ENCODE measurements at places on chromosomes 5 and 9.

GRCh38 chr9:3646226-3646625, 120.4 kb upstream of the RFX3 start:
- DNase-seq: no peak

DNA sequence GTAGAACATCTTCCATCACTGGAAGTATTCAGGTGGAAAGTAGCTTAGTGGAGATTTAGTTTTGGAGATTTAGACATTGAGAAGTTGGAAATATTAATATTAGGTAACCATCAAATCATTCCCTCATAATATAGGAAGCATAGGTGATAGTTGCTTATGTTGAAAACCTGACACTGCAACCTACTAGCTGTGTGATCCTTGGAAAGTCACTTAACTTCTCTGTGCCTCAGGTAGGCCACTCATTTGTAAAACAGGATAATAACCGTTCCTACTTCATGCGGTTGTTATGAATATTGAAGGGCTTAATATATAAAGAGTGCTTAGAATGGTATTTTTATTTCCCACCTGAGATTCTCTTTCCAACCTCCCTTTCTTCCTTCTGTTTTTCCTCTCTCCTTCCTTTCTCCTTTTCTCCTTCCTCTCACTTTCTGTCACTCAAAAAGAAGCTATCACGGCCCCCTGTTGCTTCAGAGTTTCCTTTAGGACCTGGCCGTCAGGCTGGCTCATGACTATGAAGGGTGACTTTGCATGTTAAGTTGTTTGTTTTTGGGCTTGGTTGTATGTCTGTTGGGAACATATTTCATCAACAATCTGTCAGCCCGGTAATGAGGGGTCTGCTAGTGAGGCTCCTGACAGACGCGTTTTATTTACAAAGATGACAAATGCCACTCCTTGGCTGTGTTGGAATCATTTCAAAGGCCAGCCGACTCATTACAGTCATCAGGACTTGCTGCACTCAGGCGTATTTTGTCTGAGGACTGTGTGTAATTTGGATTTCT, 31.0 kb downstream of the DOCK2 start:
- no peak for DNase-seq

DNA sequence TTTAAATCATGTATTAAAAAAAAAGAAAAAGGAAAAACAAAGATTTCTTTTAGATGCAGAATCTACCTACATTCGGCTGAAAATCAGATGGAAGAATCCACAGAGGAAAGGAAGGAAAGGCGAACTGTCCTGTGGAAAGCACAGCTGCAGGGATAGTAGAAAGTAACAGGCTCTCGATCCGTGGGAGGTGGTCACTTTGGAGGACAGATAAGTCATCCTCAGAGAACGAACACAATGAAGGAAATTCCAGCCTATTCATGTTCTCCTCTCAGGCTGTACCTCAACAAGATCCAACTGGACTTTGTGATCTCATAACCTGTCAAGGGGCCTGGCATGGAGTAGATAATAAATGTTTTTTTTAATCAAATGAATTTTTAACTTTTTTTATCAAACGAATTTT, 72.8 kb downstream of the NR6A1 start:
- DNase-seq: no peak

- no peak for DNase-seq
Measured at GRCh38 chr5:79193643-79194042, 42.3 kb upstream of the JMY start.

DNA sequence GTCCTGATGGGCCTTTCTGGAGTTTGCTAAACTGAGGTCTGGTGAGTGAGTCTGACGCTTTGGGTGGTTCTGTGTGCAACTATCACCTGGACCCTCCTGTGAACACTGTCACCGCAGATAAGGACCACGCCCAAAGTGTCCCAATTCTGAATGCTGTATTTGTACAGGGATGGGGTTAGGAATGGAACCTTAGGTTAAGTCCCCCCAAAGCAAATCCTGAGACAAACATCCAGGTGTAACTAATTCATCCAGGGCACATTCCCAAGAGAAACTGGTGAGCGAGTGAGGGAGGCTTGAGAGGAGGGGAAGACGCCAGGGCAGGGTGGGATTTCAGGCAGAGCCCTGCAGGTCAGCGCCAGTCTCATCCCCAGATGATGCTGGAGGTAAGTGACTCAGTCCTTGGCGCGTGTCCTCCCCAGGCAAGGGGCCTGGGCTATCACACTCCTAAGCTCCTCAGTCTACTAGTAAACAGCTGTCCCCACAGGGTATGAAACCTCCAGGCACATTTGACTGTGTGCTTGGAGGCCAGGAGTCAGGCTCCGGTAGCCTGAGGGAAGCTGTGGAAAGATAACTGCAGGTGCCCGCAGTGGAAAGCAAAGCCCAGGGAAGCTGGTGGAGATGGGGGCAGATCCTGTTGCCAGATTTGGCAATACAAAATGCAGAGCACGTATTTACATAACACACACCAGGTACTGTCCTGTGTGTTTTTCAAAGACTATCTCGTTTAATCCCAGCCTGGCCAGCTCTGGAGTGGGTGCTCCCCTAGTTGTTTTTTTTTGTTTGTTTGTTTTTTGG, 66.7 kb downstream of the IL6ST start:
- no peak for DNase-seq

GRCh38 chr5:27172693-27173092, 134.3 kb upstream of the CDH9 start:
- no peak for DNase-seq

DNA sequence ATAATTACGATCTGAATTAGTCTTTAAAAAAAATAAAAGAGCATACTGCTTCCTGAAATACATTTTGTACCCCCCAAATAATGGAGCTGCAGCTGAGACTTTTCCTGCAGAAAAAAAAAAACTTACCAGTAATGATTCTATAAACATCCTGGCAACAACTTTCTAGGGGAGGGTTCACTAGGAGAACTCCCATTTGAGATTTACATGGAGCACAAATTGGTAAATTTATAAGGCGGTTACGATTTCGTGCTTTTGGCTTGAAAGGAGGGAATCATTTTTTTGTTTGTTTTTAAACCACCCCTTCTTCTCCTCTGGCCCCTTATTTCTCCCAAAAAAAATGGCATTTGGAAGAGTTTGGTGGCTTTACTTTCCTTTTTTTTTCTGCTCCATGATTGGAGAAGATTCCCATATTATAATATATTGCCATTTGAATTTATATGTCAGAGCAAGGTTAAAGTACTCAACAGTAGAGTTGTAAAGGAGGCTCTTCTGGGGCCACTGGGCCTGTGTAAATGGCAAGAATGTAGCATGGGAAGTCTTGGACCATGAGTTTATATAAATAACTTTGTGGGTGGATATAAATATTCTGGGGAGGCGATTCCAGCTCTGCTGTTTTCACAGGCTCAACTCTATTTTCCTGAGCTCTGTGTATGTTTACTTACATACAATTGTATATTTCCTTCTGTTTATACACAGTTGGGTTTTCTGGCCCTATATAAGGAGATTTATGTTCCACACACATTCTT, 159.9 kb downstream of the CSNK1G3 start:
- DNase-seq: no peak

DNA sequence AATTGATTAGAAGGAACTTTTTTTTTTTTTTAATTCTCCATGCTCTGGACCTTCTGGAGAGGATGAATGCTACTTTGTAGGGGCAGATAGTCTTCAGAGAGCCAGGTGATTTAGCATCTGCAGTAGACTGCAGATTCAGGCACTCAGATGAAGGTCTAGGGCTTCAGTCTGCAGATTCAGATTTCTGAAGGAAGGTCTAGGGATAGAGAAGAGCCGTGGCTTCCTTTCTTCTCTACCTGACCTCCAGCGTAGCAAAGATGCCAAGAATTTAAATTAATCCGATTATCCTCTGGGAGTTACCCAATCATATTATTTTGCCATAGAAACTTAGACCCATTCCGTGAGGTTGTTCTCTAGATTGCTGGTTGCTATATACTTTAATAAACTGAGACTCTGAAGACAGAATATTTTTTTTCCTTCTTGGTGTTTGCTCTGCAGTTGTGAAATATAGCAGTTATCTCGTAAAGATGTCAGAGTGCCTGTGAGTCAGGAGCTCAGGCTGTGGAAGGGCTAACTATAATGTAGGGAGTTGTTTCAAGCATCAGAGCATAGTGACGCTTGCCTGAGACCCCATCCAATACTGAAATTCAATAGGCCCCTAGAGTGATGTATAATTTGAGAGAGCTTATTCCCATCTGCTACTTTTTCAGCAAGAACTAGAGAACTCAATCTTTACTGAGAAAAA, 132.7 kb upstream of the SLC12A2 start:
- DNase-seq: no peak

GRCh38 chr9:70410368-70410767, 4.1 kb downstream of the KLF9 start:
- DNase-seq: no peak

- no peak for DNase-seq
Measured at GRCh38 chr9:95078939-95079338, 238.6 kb downstream of the FANCC start.

- no peak for DNase-seq
Measured at GRCh38 chr5:140833993-140834392, at the start of gene PCDHA7. PCDHA7 (plus strand) TSS chr5:140834269; CDS start chr5:140834384, 115 bp downstream.

DNA sequence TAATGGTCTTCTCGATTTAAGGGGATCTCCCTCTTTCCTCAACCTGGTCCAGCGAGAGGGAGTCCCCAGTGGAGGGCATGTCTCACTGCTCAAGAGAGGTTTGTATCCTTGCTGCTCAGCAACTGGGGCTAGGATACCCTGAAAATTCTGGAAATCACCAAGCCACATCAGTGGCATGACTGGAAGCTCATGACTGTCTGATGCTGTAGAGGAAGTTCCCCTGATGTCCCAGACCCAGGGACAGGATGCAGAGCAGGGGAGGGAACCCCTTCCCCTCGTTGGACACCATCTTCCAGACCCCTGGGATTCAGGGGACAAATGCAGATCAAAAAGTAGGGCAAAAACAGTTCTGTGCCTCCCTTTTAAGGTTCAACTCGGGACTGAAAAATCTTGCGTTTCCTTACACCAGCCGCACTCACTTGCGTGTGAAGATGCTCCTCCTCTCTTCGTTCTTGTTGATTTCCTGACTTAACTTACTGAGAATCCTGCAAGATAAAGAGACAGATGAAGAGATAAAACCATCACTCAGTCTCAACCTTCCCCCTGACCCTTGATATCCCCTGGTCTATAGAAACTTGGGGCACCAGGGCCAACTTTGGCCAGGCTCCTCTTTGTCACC, 22.1 kb downstream of the LCP2 start:
- no peak for DNase-seq

DNA sequence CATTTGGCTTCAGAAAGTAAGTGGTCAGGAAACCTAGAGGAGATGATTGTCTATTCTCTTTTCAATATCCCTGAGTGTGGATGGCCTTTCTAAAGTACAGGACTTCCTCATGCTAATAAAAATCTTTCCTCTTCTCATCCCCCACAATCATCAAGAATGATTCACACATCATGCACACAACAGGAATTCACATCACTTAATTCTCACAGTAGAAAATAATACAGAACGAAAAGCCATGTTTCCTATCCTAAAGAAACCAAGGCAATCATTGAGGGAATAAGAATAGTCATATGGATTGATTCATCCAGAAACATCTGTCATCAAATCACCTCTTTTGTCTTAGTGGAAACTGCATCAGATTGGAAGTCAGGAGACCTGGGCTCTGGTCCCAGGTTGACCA, 203.1 kb upstream of the PIK3R1 start:
- DNase-seq: no peak

GRCh38 chr5:142618130-142618523, 67.8 kb downstream of the FGF1 start:
- DNase-seq: no peak

DNA sequence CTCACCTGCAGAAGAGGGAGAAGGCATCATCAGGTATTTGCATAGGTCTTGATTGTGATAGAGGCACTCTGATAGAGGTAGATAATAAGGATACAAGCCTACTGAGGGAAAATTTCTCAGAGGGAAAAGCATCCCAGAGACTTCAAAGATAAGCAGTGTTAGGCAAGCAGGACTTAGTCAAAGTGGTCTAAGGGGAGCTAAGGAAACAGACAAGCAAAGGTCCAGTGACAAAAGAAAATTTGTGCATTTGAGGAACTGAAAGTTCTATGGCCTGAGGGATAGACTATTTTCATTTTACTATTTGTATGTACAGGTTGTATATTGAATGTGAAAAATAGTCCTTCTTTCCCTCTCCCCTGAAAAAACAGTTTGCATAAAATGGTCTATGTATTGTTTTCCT, 27.4 kb downstream of the OXCT1 start:
- DNase-seq: no peak

- DNase-seq: no peak
Measured at GRCh38 chr5:180602481-180603075, 11.3 kb upstream of the SCGB3A1 start.

GRCh38 chr9:131963072-131964030, 116.3 kb downstream of the MED27 start:
- DNase-seq: no peak

- DNase-seq: no peak
Measured at GRCh38 chr9:4547016-4547415, 56.7 kb downstream of the SLC1A1 start.

GRCh38 chr5:91443023-91443422, 59.9 kb upstream of the ARRDC3 start:
- no peak for DNase-seq

DNA sequence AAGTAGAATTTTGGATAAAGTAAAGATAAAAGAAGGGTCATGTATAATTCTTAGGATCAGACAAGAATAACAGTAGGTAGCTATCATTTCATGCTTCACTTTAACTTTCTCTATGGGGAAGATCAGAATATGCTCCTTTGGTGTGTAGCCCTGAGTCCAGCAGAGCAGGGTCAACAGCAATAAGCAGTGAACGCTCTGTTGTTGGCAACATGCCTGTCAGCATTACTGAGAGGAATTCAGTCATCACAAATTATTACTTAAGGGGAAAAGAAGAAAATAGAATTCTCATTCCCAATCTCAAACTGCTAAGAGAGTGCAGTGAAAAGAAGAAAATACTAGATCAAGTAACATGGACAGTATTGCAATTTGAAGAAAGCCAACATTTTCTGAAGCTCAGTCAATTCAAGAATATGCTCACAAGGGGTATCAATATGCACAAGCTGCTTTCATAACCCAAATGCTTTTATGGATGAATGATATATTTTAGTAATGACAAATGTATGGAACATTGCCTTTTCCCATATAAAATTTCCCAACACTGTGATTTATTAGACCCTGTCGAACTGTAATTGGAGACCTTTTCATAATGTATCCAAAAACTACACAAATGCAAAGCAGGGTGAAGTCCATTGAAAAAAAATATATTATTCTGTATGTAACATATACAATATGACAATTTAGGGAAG, 1359.4 kb downstream of the EFNA5 start:
- DNase-seq: no peak

GRCh38 chr9:121261107-121261460, 6.9 kb upstream of the GSN start:
- DNase-seq: no peak

- no peak for DNase-seq
Measured at GRCh38 chr5:172616730-172617129, 24.3 kb upstream of the NEURL1B start.

All from omental fat pad (tissue), 4 donors.